ENCODE measurements at places on chromosomes 6 and 20.

DNA sequence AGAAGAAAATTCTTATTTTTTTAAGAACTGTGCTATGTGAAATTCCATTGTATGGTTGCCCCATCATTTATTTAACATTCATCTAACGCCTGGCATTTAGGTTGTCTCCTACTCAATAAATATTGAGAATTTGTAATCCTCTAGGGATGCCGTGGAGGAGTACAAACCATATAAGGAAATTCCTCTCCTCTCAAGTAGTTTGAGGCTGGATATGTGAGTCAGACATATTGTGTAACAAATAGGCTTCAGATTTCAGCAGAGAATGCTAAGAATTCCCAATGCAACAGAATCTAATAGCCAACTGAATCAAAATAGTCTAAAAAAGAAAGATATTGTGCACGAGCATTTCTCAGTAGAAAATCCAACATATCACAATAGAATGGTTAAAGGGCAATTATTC, 174.7 kb downstream of the OTOR start:
- H3K27me3 ChIP-seq, result no peaks in the 10 kb centered on the region
- H3K36me3 ChIP-seq, result no peaks in the 10 kb centered on the region
- DNase-seq, result no peak
- peaks cover 9% of the 10 kb centered on the region for H3K4me1 ChIP-seq
- H3K27ac ChIP-seq, result peak overlapping the region; percentile 74
- no peak overlapping the region for H3K4me3 ChIP-seq

GRCh38 chr6:147904416-147904815, 395.9 kb downstream of the SAMD5 start:
- H3K36me3 ChIP-seq, result no peaks in the 10 kb centered on the region
- no peaks in the 10 kb centered on the region for H3K4me1 ChIP-seq
- no peak overlapping the region for H3K4me3 ChIP-seq
- no peaks in the 10 kb centered on the region for H3K27me3 ChIP-seq
- DNase-seq, result no peak

- peak overlapping the region; percentile 85 for H3K4me3 ChIP-seq
- no peaks in the 10 kb centered on the region for H3K4me1 ChIP-seq
- H3K27me3 ChIP-seq, result no peaks in the 10 kb centered on the region
- DNase-seq, result no peak
Observed at GRCh38 chr6:27144740-27145079, 102.8 kb upstream of the PRSS16 start.

GRCh38 chr6:37426945-37427510, 6.0 kb upstream of the CMTR1 start:
- H3K4me1 ChIP-seq, result no peaks in the 10 kb centered on the region
- no peak overlapping the region for H3K27ac ChIP-seq
- H3K27me3 ChIP-seq, result no peaks in the 10 kb centered on the region
- no peaks in the 10 kb centered on the region for H3K36me3 ChIP-seq

- no peaks in the 10 kb centered on the region for H3K27me3 ChIP-seq
- DNase-seq, result peak; percentile 60
- H3K36me3 ChIP-seq, result no peaks in the 10 kb centered on the region
- H3K4me3 ChIP-seq, result no peak overlapping the region
- H3K4me1 ChIP-seq, result peaks cover 3% of the 10 kb centered on the region
Observed at GRCh38 chr6:168413018-168413720, 27.8 kb upstream of the SMOC2 start.

DNA sequence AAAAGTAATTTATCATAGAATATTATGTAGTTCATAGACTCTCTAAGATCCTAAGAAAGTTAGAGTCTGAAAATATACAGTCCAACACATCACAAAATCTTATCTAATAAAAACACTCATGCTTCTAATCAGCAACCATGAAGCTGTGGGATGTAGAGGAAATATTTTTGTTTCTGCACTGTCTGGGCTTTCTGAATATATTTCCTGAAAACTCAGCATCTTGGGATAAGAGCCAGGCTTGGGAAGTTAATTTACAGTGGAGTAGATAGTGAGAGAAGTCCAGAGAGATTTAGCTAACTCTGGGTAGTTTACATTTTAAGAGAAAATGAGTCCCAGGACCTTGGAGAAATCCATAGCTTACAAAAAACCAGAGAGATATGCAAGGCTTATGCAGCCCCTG, 150.4 kb upstream of the BMP5 start:
- no peaks in the 10 kb centered on the region for H3K27me3 ChIP-seq
- H3K4me3 ChIP-seq, result no peak overlapping the region

DNA sequence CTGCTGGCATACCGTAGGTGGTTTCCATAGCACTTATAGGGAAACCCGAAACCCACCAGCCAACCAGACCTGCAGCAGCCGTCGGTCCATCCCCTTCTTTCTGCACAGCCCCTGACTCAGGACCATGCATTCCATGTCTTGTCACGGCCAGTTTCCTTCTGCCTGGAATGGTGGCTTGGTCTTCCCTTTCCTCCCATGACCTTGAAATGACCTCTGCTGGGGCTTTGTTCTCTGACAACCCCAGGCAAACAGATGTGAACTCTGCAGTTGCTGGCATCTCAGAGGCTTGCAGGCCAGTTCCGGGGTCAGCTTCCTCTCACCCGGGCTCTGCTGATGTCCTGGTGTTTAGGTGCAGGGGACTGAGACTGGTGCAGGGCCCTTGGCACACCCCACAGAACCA, 250.8 kb downstream of the SMOC2 start:
- no peak for DNase-seq
- no peaks in the 10 kb centered on the region for H3K4me1 ChIP-seq
- no peaks in the 10 kb centered on the region for H3K27me3 ChIP-seq
- no peak overlapping the region for H3K27ac ChIP-seq
- H3K4me3 ChIP-seq, result no peak overlapping the region

DNA sequence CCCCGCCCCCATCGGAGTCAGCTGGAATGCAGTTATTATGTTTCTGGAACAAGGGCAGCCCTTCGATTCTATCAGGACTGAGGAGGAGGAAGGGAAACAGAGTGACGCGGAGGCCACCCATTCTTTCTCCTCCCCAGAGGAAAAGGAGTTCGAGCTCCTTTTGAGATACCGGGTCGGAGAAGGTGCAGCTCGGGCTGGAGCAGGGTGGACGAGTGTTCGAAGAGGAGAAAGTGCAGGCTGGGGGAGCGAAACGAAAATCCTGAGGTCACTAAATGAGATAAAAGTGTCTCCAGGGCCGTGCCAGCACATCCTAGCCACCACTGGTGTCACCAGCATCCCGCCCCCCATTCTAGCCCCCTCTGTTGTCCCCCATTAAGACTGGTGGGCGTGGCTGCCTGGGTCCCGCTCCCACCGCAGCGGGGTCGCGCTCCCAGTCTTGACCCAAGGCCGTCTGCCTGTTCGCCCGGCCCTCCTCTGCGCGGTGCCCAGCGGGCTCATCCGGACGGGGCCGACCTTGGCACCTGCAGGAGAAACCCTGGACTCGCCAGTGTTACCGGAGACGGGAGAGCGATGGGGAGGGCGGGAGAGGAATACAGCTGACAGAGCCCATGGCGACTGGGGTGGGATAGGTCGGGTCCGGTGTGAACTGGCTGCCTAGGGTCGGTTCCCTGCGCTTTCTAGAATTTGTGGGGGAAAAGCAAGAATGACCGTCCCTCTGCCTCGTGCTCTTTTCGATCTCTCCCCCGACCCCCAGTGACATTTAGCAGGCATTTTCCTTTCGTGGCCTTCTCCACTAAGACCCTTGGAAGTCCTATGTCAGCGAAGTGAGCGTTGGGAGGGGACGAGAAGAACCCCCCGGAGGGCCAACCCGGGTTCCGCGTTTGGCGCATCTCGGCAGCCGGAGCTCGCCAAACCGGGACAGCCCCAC, 16.2 kb downstream of the FOXA2 start:
- H3K27me3 ChIP-seq, result peaks cover 5% of the 10 kb centered on the region
- no peak overlapping the region for H3K27ac ChIP-seq
- H3K4me3 ChIP-seq, result no peak overlapping the region
- H3K36me3 ChIP-seq, result no peaks in the 10 kb centered on the region
- no peaks in the 10 kb centered on the region for H3K4me1 ChIP-seq

DNA sequence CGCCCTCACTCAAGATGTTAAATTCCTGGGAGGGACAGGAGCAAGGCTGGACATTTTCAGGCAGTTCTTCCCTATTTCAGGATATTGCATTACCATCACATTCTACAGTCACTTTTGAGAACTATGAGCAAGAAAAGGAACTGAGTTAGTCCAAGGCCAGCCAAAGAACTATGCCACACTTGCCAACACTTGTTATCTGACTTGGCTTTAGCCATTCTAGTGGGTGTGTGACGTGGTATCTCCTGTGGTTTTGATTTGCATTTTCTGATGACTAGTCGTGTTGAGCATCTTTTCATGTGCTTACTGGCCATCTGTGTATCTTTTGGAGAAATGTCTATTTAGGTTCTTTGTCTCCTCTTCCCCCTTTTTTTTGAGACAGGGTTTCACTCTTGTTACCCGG, 12.0 kb downstream of the XRN2 start:
- no peaks in the 10 kb centered on the region for H3K27me3 ChIP-seq
- DNase-seq, result no peak
- peaks cover 6% of the 10 kb centered on the region for H3K4me1 ChIP-seq
- no peak overlapping the region for H3K4me3 ChIP-seq
- H3K27ac ChIP-seq, result no peak overlapping the region

GRCh38 chr6:5007531-5007930, 3.7 kb upstream of the RPP40 start:
- no peaks in the 10 kb centered on the region for H3K36me3 ChIP-seq
- no peak overlapping the region for H3K4me3 ChIP-seq
- no peaks in the 10 kb centered on the region for H3K4me1 ChIP-seq

DNA sequence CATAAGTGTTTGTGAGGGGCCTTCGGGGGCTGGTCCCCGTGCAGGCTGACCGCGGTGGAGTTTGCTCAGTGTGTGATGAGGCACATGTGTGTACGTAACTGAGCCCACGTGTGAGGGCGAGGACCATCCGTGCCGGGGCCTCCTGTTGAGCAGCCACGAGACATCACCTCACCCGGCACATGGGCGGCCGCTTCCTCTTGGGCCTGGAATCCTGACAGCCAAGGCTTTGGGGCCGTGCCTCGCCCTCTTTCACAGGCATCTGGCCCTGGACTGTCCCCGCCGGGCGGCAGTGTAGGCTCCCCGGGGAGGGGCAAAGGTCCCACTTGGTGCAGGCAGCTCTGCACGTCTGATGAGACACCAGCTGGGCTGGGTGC, 202.3 kb downstream of the DLL1 start:
- H3K27ac ChIP-seq, result no peak overlapping the region
- no peaks in the 10 kb centered on the region for H3K36me3 ChIP-seq
- no peaks in the 10 kb centered on the region for H3K27me3 ChIP-seq
- no peaks in the 10 kb centered on the region for H3K4me1 ChIP-seq
- peak; percentile 65 for DNase-seq

GRCh38 chr20:63835021-63835858, 4.2 kb upstream of the ZBTB46 start:
- H3K27ac ChIP-seq, result peak overlapping the region; percentile 73
- H3K27me3 ChIP-seq, result no peaks in the 10 kb centered on the region
- peak overlapping the region; percentile 16 for H3K4me3 ChIP-seq
- DNase-seq, result peak; percentile 95
- H3K4me1 ChIP-seq, result peaks cover 20% of the 10 kb centered on the region
- no peaks in the 10 kb centered on the region for H3K36me3 ChIP-seq

GRCh38 chr6:23905133-23905815, 220.7 kb upstream of the NRSN1 start:
- no peaks in the 10 kb centered on the region for H3K27me3 ChIP-seq
- no peaks in the 10 kb centered on the region for H3K4me1 ChIP-seq
- no peak for DNase-seq
- H3K4me3 ChIP-seq, result no peak overlapping the region
- H3K27ac ChIP-seq, result peak overlapping the region; percentile 5
- H3K36me3 ChIP-seq, result no peaks in the 10 kb centered on the region

DNA sequence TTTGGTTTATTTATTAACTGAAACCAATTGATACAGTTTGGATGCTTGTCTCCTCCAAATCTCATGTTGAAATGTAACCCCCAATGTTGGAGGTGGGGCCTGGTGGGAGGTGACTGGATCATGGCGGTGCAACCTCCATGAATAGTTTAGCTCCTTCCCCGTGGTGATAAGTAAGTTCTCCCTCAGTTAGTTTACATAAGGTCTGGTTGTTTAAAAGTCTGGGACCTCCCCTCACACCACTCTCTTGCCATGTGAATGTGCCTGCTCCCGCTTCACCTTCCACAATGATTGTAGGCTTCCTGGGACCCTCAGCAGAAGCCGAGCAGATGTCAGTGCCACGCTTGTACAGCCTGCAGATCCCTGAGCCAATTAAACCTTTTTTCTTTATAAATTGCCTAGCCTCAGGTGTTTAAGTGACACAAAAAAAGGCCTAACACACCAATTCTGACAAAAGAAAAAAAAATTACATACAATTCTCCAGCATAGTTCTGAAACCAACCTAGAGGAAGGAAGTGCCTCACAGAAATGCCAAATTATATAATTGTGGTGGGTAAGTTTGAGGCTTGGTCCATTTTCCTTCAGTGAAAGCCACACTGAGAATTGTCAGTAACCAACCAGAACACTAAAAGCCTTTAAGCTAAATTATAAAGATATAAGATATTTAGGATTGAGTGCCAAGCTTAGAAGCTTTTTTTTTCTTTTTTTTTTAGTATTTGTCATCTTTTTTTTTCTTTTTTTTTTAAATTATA, 15.0 kb downstream of the MAP7 start:
- no peaks in the 10 kb centered on the region for H3K4me1 ChIP-seq
- no peaks in the 10 kb centered on the region for H3K36me3 ChIP-seq
- no peak overlapping the region for H3K27ac ChIP-seq
- H3K27me3 ChIP-seq, result no peaks in the 10 kb centered on the region
- H3K4me3 ChIP-seq, result no peak overlapping the region

DNA sequence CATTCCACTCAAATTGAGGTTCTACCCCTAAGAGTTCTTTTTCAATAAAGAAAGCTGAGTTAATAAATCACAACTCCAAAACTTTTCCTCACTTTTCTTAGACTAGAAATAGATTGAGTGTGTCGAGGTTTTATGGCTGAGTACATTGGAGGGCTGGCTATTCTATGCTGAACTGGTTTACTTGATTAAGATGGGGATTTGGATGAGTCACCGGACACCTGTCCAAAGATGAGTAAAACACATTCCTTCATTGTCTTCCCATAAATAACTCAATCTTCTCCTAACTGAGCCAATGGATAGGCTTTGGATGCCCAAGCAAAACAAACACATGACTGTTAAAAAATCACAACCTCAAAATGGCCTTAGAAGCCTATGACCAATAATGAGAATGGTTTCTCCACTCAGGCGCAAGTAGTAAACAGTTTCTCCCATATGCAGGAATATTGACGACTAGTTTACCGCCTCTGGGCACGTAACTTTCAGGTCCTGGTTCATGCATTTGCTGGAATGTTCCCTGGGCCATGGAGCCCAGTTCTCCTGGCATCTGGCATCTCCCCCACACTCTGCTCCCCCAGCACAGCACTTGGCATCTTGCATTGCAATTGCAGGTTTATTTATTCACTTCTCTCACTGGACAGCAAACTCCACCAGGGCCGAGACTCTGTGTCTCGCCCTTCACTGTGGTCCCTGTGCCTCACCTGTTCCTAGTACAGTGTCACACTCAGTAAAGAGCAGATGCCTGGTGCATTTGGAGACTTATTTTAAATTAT, 43.9 kb downstream of the BCAS1 start:
- no peaks in the 10 kb centered on the region for H3K27me3 ChIP-seq
- H3K27ac ChIP-seq, result no peak overlapping the region
- H3K36me3 ChIP-seq, result no peaks in the 10 kb centered on the region
- H3K4me3 ChIP-seq, result no peak overlapping the region
- DNase-seq, result no peak

GRCh38 chr6:14272737-14273085, 155.1 kb downstream of the CD83 start:
- no peak overlapping the region for H3K4me3 ChIP-seq
- peaks cover 5% of the 10 kb centered on the region for H3K4me1 ChIP-seq
- no peak overlapping the region for H3K27ac ChIP-seq
- no peak for DNase-seq
- H3K27me3 ChIP-seq, result no peaks in the 10 kb centered on the region

Data from ascending aorta (tissue), 2 donors.